CD4-positive, alpha-beta T cell treated with Interleukin-6 for 4 hours (primary cell): ENCODE measurements at places on chromosomes 3 and 15.

GRCh38 chr3:36418296-36418695, 38.0 kb downstream of the STAC start:
- DNase-seq = no peak

GRCh38 chr3:128587391-128587790, 63.2 kb downstream of the RPN1 start:
- no peak for DNase-seq

GRCh38 chr3:110886222-110886893, 185.3 kb upstream of the NECTIN3 start:
- DNase-seq = no peak

DNA sequence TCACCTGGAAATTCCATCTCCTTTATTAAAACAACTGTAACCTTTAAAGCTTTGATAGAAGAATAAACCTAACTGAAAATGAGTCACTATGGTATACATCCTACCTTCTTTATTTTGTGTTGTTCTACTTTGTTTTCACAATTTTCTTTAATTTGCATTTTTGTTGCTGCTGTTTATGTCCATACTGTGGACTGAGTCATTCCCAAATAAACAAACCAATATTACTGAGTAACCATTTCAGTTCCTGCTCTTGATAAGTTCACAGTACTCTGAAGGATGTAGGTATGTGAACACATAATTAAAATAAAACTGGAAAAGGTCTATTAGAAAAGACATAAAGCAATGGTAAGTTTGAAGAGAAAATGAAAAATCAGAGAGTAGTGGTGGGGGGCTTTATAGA, 528.5 kb upstream of the GOLIM4 start:
- no peak for DNase-seq

GRCh38 chr3:197801891-197802778, 11.1 kb downstream of the LRCH3 start:
- DNase-seq = peak; percentile 35

- no peak for DNase-seq
Observed at GRCh38 chr15:53193149-53193548, 403.0 kb upstream of the ONECUT1 start.
